Activated CD8-positive, alpha-beta memory T cell treated with anti-CD3 and anti-CD28 coated beads, Interleukin-2, amount 10 ng/mL, durations not matched to agents 7 days and 5 days (primary cell): ENCODE measurements at places on chromosomes 4 and X. TPM values are rescaled to one million over a fixed set of nuclear protein-coding genes. Genes with fewer than 3 reads are reported as not detected.
A peak's percentile ranks its signal among the peaks of the same experiment; 100 is the strongest.

DNA sequence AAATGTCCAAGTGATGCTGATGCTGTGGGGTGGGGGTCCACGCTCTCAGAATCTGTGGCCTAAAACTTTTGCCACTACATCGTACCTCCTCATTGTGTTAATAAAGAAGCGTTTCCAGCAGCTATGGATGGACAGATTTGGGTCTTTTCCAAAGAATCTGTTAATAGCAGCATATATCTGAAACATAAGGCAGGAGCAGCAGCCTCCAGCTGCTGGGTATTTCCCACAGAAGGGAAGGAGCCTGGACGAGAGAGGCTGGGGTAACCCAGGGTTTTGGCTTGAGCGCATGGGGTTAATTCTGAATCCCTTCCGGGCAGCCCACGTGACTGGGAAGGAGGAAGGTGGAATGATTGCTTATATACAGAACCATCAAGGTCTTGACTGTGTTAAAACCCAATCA, 332.4 kb downstream of the BCOR start:
- no peak for DNase-seq

Gene GATA1
- total RNA-seq: not detected

Gene KLHL4
- total RNA-seq: 0.23 TPM

DNA sequence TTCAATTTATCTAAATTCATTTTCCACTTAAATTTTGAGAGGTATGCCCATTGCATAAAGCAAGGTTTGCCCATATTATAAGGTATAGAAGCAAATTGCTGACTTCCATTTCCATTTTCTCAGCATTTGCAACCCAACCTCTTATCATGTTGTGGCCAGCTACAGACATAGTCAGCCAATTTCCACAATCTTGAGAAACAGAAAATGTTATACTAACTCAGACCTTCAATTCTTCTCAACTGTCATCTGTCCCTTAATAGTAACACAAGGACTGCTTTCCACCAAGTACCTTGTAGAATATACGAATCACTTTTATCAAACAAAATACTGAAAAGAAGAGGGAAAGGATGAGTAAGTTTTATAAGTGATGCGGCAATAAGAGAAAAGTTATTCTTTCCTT, 11.2 kb upstream of the GRIA3 start:
- no peak for DNase-seq

GRCh38 chr4:66034671-66035070, 364.4 kb upstream of the EPHA5 start:
- DNase-seq: no peak

GRCh38 chr4:76568262-76568661, 133.2 kb downstream of the SHROOM3 start:
- no peak for DNase-seq

DNA sequence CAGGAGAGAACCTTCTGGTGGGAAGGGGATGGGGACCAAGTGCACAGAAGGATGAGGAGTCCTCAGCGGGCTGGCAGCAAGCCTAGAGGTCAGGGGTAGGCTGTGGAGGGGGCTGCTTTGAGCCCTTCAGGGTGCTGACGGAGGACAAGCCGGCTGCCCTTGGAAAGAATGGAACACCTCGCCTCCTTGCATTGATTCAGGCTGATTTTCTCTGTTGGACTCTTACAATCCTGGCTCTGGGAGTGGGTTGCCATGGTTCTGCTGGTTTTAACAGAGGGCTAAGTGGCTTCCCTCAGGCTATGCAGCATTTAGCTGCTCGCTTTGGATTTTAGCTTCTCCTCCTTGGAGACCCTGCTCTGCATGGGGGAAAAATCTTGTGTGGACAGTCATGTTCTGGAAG, 49.4 kb upstream of the CHRNA9 start:
- no peak for DNase-seq

DNA sequence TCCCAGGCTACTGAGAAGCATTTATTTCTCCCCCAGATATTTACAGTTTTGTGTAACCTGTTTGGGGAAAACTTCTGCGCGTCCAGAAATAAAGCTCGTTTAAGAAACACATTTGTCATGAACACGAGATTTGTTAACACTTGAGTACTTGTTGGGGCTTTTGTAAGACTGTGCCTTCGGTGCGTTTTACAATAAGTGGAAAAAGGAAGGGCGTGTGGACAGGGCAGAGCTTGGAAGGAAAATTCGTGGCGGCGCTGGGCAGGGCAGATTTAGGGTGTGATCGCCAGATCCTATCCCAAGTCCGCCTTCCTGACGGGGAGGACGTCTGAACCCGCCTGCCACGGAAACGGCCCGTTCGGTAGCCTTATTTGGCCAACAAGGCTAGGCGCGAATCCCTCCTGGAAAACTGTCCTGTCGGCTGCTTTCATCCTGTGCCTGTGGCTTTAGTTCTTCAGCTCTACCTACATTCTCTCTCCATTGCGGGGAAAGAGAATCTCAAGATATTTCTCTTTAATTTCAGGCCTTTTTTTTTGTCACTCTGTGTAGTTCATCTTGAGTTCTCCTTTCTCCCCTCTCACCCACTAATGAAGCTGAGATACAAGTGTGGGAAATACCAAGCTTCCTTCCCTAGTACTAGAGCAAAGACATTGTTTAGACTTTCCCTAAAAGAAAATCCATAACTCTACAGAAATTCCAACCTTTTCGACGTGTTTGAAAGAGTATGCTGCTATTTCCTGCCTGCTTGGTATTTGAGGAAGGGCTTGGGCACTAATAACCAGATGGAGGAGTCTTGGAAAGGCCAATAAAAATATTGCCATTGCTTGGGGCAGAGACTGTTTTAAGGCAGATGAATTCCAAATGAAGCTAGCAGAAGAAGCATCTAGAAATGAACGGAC, 982 bp downstream of the PDLIM5 start:
- peak; percentile 48 for DNase-seq

- no peak for DNase-seq
These were observed 172.4 kb downstream of the PDGFC start for GRCh38 chr4:156799121-156799589.

Gene REPS2
- not detected for total RNA-seq

Gene PHKA1
- total RNA-seq: 1.1 TPM

- DNase-seq: no peak
These were observed 215.9 kb upstream of the GIMD1 start for GRCh38 chr4:106584337-106584989.

DNA sequence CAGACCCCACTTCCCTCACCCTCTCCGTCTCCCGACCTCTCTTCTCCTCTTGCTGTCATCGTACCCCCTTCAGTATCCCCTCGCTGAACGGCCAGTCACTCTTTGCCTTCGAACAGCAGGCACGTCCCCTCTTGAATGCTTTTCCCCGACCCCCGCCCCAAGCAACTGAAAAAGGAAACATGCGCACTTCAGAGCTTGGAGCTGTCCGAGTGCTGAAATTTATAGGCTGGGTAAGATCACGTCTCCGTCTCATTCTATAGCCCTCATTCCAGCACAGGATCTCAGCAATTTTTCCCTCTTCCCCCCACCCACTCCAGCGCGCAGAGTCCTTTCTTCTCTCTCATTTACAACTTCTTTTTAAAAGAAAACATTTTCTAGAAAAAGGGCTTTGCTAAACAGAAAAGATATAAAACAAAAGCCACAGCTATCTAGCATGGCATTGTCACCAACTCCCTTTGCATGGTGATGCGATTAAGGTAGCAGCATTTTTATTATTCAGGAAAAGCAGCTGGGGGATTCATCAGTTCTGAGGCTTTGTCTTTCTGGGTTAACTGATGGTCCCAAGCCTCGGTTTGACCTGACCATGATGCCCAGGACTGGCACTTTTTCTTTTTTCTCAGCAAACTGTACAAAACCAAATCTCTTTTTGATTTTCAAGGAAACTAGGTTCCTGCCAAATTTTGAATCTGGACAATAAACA, at the start of gene GLRA2:
TSS of gene GLRA2 (plus strand) at position 247 of the 700 bp plus-strand sequence. CDS start 522 bp downstream, outside the sequence.
- no peak for DNase-seq

DNA sequence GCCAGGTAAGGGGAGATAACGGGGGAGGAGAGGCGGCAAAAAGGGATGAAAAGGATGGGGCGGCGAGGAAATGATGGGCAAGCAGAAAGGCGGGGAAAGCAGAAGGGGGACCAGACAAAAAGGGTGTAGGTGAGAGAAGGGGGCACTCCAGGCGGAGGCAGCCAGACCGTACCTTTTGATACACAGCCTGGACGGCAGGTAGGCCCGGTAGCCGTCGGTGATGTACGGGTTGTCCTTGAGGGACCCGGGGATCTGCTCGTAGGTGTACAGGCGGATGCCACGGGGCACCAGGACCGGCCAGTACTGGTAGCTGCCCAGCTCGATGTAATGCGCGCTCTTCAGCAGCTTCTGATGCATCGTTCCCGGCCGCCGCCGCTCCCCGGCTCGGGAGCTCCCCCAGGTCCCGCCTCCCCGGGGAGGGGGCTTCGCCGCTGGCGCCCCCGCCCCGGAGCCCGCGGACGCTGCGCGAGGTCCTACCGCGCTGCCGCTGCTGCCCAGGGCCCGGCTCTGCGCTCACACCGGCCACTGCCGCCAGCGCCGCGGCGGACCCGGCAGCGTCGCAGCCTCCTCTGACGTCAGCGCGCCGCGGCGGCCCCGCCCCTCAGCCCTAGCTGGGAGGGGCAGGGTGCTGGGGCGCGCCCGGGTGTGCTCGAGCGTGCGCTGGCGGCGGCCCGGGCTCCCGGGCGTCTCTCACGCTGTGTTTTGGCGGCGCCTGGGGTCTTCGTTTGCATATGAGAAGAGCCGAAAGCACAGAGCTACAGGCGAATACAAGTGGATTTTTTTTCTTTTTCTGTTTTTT, at the start of gene PAQR3:
TSS of gene PAQR3 (minus strand) at position 571 of the 799 bp plus-strand sequence. CDS start at position 357, 214 bp downstream.
- peak; percentile 86 for DNase-seq

GRCh38 chrX:103356130-103356798, at the start of gene TCEAL9:
TSS of gene TCEAL9 (plus strand) at chrX:103356506. CDS start at chrX:103357685, 1,179 bp downstream.
- DNase-seq: no peak

Gene ZNF141
- 32.9 TPM for total RNA-seq

- no peak for DNase-seq
These were observed 38.3 kb downstream of the GPAT3 start for GRCh38 chr4:83574247-83574646.

Gene ZNF674
- 2.8 TPM for total RNA-seq

GRCh38 chr4:76543378-76543777, 108.3 kb downstream of the SHROOM3 start:
- no peak for DNase-seq

- no peak for DNase-seq
These were observed 1054.9 kb upstream of the DIAPH2 start for GRCh38 chrX:95629737-95630136.

Gene BEX5
- 2.1 TPM for total RNA-seq

DNA sequence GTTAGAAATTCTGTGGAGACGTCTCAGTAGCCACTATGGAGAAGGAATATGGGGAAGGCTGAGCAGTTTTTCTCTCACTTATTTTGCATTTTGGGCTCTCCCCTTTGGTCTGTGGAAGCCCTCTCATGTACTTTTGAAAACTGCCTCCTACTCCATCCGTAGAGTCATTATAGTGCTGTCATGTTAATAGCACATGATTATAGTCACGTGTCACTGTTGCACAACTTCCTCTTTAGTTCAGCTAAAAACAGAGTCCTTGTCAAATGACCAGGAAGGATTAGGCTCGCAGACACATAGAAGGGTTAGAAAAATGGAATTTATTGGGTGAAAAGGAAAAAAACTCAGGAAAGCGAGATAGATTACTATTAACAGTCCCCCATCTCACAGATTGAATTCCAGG, 258.2 kb upstream of the CXorf51A start:
- DNase-seq: no peak

- DNase-seq: no peak
These were observed 340.2 kb upstream of the DKK2 start for GRCh38 chr4:107376293-107376692.

- no peak for DNase-seq
These were observed 83.0 kb downstream of the MAGEB17 start for GRCh38 chrX:16250296-16250695.

DNA sequence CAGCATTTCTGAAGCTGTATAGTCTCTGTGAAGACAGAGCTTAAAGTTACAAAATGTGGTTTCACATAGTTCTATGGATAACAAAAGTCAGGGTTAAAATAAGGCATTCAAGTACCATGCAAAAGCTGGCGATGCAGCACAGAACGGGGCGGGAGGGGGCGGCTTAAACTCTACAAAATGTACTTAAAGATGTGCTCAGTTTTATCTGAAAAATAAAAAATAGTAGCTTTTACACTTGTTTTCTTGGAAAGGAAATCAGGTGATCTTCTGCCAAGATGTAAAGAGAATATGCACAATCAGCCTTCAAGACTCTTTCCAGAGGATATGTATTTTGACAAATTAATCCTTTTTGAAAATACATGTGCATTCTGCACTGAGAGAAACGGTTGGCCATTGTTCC, 301.7 kb upstream of the EMCN start:
- DNase-seq: no peak

- DNase-seq: peak; percentile 53
These were observed 4.8 kb upstream of the CXCL13 start for GRCh38 chr4:77600521-77601451.

Gene ATP8A1
- 43.8 TPM for total RNA-seq

- DNase-seq: no peak
These were observed 32.8 kb downstream of the TRMT44 start for GRCh38 chr4:8473198-8473919.

GRCh38 chrX:120367402-120368109, 5.7 kb downstream of the ATP1B4 start:
- DNase-seq: no peak

GRCh38 chrX:44343412-44344141, at the start of gene EFHC2:
TSS of gene EFHC2 (minus strand) at chrX:44343672. CDS start at chrX:44343588, 84 bp downstream.
- DNase-seq: peak; percentile 61

DNA sequence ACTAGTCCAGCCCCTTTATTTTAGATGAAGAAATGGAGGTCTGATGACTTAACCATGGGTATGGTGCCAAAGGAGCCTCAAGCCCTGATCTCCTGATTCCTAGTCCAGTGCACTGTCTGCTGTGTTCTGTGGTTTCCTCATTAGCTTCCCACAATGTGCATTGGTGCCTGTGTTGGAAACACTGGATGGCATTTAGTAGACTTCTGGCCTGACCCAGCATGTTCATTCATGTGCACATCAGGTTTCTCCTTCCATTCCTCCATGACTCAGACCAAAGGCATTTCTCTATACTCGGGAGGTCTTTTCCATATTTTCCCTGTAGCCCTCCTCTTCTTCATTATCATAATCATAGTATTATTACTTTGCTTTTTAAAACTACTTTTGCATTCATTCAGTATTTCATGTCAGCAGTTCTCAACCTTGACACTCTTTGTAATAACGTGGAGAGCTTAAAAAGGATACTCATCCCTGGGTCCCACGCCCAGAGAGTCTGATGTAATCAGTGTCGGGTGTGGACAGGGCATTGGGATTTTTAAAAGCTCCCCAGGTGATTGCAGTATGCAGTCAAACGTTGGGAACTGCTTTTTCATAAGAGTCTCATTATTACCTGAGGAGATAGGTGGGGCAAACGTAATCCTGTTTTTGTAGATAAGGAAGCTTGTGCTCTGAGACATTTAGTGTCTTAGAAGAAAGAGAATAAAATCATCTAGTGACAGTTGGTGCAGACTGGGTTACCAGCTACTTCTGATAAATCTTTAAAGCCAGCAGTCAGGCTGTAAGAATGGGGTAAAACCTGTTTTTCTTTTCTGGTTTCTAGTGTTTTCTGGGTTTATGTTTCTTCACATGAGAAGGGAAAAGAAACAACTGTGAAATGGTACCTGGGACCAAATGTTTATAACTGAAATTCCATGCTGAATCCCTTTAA, 40.9 kb upstream of the XK start:
- DNase-seq: no peak

Gene HTN1
- not detected for total RNA-seq
